ENCODE measurements at places on chromosomes 5 and 9.

DNA sequence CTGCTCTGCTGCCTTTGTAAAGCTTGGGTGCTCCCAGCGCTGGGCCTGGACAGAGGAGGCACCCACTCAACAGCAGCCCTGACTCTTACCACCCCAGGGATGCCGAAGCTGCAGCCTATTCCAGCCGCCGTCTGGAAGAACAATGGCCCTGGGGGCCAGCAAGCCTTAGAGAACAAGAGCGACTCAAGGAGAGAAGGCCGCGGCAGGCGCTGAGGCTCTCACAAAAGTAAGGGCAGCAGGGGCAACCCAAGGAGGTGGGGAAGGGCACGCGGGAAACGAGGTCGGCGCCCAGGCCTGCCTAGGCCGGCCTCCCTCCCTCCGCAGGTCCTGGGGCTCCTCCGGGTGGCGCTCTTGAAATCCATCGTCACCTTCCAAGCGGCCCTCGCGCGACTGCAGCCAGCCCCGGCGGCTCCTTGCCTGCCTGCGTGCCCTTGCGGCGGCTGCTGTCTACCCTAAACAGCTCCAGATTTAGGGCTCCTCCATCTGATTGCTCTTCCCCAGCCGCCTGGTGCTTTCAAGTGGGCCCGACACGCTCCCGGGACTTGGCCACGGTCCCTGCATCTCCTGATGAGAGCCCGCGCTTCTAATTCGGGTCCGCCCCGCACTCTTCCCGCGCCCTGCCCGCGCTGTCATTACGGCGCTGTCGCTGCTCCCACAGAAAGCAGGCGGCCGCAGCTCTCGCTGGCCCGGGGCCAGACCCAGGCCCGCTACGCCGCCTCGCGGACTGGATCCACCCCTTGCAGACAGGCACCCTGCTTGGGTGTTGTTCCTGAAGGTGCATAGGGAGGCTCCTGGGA lies 213.3 kb downstream of the SEMA6A start:
- no peak for DNase-seq

GRCh38 chr5:14261856-14262611 lies 118.9 kb downstream of the TRIO start:
- no peak for DNase-seq

GRCh38 chr5:38115318-38115827 lies 143.0 kb upstream of the EGFLAM start:
- no peak for DNase-seq

- DNase-seq = no peak
These were observed 101.8 kb upstream of the TAF11L2 start for GRCh38 chr5:17396247-17396646.
